ENCODE measurements at places on chromosomes 7 and 10.

- no peak for DNase-seq
These were observed 71.6 kb upstream of the ZPBP start for GRCh38 chr7:50164559-50165170.

GRCh38 chr10:25082276-25083204 lies 66.1 kb downstream of the THNSL1 start:
- no peak for DNase-seq

- no peak for DNase-seq
These were observed 91.9 kb upstream of the JAZF1 start for GRCh38 chr7:28272461-28272877.

- no peak for DNase-seq
These were observed 42.1 kb downstream of the CHN2 start for GRCh38 chr7:29236649-29237048.

DNA sequence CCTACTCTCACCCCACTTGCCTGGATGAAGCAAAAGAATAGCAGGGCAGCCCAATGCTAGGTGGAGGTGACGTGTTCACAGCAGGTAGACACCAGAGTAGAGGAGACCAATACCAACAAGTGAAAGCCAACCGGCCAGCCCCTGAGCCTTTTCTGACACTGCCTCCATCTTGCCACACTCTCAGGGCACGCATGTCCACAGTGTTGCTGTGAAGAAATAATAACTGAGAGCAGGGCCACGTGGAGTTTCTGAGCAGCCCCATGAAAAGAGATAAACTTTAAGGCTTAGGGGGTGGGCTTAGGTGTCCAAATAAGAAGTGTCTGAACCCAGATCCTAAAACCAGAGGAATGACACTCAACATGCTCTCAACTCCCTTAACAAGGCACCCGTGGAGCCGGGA lies 9.0 kb upstream of the TMEM273 start:
- DNase-seq = no peak

- DNase-seq = no peak
These were observed 2.0 kb downstream of the AP1S1 start for GRCh38 chr7:101156277-101156676.

DNA sequence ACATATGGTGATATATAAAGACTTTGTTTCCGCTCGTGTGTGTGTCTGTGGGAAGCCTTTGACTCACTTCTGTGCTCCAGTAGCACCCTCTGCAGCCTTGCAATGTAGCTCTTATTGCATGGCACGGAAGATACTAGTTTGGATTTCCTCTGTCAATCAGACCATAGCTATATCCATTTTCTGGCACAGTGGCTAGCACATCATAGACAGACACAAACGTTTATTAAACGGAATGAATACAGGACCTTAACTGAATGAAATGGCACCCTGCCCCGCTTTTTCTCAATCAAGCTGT lies 124.0 kb upstream of the PTPN20 start:
- DNase-seq = no peak

GRCh38 chr7:118590107-118590506 lies 365.6 kb downstream of the ANKRD7 start:
- no peak for DNase-seq

DNA sequence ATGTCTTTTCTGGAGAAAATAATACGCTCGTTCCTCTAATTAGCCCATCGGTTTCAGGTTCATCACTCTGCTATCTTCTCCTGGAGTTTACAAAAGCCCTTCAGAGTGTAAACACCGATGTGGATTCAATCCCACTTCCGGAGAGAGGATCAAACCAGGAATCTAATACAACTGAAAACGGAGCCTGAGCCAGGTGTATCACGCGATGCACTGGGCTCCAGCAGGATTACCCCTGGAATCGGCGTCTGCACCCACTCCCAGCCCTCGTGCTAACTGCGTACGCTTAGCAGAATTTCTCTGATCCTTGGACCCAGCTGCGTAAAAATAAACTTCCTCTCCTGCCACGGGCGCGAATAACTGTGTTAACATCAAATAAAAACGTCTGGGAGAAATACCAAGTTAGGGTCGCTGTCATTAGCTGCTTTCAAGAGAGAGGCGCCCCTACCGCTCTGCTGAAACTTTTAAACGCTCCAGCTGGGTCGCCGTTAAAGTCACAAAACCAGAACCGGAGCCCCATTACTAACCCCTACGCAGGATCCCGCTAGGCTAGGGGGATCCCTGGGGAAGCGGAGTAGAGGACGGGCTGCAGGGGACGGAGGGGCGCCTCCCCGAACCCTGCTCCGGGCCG lies 502 bp downstream of the ZNF3 start:
- no peak for DNase-seq

GRCh38 chr7:111183321-111183720 lies 92.4 kb downstream of the LRRN3 start:
- DNase-seq = no peak

- no peak for DNase-seq
These were observed 104.5 kb downstream of the GALNT17 start for GRCh38 chr7:71236230-71237105.

DNA sequence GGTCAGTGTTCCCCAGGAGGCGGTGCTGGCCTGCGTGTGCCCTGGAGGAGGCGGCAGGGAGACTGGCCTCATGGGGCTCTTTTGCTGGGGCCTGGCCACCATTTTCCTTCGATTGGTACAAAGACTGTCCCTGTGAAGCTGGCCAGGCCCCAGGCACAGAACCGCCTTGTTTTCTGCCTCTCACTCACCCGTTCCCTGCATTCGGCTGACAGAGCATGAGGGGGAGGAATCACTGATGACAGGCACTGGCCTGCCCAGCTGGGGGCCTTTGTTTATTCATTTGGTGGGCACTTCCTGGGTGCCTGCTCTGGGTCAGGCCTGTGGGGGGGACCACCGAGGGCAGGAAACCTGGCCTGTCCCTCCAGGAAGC lies 139.2 kb downstream of the FAM53B start:
- DNase-seq = no peak

DNA sequence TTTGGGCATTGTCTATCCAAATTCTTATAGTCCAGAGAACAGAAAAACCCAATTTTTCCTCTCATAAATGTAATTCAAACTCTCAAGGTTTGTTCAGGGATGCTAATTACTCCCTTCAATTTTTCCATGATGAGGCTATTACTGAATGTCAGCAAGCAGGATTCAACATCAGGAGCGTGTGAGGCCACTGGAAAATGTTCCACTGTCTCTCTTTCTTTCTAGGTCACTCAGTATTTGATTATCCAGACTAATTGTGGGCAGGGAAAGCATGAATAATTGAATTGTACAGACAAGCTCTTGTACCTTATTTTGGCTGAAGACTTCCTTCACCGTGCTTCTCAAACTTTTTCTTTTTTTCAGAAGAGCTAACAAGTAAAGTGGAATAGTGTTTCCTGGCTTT lies 30.7 kb downstream of the THNSL1 start:
- no peak for DNase-seq

GRCh38 chr7:123437447-123437995 lies 96.9 kb downstream of the IQUB start:
- DNase-seq = no peak

DNA sequence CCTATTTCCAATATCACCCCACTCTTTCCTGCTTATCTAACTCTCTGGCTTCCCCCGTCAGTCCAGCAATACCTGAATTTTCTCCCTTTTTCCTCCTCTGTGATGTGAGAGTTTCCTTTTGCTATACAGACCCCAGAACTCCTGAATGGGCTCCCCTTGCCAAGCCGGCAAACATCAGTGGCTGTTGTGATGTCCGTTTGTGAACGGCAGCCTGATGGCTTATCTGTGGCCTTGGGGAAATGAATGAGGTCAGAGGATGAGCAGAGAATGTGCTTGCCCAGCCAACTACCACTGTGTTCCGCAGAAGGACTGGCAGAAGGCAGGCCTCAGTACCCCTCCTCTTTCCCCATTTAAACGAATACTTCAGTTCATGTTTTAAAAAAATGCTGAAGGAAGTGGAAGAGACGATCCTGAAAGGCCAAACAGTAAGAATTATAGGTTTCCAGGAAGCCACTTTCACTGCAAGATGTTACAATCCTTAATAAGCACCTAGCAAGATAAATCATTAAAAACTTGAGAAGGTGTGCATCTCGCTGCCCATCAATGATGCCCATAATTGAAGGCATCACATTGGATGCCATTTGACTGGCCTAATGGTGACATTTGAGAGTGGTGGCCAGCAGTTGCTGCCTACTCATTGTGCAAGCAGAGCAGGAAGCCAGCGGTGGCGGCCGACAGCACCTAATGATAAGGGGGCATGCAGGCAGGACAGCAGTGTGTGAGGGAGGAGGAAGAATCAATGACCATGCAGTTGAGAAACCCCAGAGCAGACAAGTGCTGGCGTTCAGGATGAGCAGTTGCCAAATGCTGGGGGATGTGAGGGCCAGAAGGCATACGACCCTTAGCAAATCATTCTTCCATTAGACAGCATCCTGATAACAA lies 31.5 kb downstream of the SLC18A2 start:
- no peak for DNase-seq

GRCh38 chr7:28005075-28005846 lies 175.3 kb downstream of the JAZF1 start:
- no peak for DNase-seq

DNA sequence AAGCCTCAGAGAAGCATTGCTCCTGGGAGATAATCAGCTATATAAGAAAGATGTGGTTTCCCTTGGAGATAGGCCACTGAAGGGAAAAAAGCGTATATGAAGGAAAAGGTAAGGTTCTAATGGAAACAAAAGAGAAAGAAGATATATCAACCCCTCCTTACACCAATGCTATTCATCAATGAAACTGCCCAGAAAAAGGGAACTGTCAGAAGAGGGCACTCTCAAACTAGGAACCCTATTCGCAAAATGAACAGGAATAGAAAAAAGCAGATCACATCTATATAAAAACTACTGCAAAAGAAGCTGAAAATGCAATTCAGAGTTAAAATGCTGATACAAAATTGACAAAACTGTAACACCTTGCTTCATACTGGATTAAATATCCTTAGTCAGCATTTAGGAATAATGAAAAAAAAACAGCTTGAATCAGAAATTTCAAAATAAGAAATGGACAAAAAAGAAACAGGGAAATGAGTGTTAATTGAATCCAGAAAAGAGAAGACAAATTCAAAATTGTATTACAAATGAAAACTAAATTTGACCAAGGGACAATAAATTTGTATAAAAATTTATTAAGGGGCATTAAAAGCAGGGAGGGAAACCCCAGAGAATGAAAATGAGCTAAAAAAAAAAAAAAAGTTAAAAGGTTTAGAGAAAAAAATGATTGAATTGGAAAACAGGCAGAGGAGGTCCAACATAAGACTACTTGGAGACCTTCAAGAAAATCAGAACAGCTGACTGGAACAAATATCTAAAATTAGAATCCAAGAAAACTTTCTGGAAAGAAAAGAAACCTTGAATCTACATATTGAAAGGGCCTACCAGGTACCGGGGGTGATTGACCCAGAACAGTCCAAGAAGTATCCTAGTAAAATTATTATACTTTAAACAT lies 17.9 kb downstream of the NHLRC2 start:
- DNase-seq = no peak

DNA sequence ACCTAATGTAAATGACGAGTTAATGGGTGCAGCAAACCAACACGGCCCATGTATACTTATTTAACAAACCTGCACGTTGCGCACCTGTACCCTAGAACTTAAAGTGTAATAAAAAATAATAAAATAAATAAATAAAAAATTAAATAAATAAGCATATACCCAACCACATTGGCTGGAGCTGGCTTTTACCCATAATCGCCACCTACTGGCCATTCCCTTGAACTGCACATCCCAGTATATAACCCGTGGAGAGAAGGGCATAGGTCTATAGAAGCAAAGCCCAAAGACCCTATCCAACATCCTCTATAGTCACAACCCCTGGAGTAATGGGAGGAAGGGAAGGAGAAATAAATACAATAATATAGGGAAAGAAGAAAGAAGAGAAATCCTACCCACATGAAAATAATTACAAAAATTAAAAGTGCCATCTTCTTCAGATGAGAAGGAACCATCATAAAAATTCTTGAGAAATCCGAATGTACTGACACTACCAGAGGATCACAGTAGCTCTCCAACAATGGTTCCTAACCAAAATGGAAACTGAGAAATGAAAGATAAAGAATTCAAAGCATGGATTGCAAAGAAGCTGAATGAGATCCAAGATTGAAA lies 65.6 kb downstream of the TWIST1 start:
- no peak for DNase-seq

- no peak for DNase-seq
These were observed 348.3 kb upstream of the AKR1E2 start for GRCh38 chr10:4477664-4478063.

DNA sequence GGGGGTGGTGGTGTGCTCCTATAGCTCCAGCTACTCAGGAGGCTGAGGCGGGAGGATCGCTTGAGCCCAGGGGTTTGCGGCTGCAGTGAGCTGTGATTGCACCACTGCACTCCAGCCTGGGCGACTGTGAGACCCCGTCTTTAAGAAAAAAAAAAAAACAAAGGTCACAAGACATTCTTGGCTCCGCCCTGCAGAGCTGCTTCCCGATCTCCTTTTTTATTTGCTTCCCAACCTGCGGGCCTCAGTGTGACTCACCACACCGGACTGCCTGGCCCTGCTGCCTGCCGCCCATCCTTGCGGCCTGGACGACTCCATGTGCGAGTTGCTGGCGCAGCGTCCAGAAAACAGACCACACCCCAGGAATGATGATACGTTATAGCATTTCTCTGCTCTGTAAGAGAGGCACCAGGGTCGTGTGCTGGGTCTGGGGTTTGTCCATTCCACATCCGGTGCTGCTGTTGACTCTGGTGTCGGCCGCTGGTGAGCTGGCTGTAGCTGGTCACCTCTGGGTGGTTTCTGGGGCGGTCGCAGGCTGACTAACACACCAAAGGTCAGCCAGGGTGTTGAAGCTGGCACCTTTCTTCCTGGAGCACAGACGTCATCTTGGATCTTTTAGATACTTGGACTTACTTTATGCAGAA lies 123.6 kb downstream of the TCF7L2 start:
- no peak for DNase-seq

DNA sequence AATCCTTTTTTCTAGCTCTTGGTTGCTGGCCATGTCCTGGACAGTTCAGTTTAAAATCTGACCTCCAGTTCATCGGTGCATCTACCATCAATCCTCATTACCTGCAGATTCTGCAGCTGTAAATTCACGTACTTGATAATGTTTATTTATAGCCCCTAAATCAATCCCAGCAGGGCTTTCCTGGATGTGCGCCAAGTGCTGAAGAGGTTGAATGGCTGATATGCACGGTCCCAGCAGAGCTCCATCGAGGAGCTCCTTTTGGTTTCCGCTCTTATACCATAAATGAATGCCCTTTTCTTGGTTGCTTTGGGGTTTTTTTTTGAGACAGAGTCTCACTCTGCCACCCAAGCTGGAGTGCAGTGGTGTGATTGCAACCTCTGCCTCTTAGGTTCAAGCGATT lies 91.2 kb upstream of the CCZ1B start:
- no peak for DNase-seq

GRCh38 chr10:97736403-97736901 lies 476 bp upstream of the ZFYVE27 start:
- DNase-seq = no peak

All from NCI-H2081 treated with DMSO at 0.1 percent for 48 hours (cell line).